ENCODE measurements at places on chromosomes 2 and 18.

DNA sequence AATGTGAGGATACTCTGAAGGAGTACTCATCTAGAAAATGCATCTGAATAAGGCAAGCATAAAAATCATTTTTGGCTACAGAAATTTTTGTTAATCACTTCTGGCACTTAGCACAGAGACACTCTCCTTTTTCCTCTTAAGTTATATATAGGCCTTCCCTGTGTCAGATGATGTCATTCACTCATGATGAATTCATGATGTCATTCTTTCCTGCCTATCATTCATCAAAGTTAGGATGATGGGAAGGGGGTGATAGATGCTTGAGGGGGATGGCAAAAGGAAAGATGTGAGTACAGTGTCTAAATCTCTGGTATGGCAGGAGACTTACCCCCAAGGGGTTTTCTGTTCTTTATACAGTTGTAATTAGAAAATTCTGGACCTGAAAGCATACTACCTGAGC, 42.0 kb downstream of the MAP3K20 start:
- DNase-seq = no peak

DNA sequence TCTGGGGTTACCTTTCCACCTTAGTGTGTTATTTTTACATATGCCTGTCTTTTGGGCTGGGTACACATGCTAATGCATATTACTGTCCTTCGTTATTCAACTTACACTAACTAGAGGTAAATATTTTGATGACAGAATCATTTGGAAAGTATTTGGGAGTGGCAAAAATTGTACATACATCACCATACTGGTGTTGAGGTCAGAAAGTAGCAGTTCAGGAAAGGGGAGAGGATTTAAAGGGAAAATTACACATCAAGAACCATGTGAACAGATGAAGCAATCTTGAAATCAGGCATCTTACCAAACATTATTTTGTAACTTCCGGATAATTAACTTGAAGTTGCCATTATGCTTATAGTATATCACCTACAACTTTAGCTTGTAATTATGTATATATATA, 379.7 kb downstream of the RND3 start:
- DNase-seq = no peak

GRCh38 chr2:30756051-30756719, 51.1 kb downstream of the CAPN13 start:
- DNase-seq = no peak

DNA sequence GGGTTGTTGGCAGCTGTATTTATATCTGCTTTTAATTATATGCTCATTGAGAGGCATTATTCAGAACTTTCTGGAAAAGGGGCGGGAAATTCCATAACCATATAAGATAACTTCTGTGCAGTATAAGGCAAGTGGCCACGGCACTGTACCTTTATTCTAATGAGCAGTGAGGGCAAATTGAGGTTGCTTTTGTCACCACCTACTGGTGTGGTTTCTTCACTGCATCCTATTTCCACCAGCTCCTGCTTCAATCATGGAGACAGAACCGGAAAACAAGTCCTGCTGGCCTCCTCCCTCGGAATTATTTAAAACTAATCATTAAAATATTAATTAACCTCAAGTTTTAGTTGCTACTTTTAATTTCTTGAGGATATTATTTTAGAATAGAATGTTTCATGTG, 759.4 kb downstream of the CBLN2 start:
- DNase-seq = peak; percentile 29
